Effector memory CD4-positive, alpha-beta T cell (primary cell): ENCODE measurements at places on chromosomes 16 and 17.

DNA sequence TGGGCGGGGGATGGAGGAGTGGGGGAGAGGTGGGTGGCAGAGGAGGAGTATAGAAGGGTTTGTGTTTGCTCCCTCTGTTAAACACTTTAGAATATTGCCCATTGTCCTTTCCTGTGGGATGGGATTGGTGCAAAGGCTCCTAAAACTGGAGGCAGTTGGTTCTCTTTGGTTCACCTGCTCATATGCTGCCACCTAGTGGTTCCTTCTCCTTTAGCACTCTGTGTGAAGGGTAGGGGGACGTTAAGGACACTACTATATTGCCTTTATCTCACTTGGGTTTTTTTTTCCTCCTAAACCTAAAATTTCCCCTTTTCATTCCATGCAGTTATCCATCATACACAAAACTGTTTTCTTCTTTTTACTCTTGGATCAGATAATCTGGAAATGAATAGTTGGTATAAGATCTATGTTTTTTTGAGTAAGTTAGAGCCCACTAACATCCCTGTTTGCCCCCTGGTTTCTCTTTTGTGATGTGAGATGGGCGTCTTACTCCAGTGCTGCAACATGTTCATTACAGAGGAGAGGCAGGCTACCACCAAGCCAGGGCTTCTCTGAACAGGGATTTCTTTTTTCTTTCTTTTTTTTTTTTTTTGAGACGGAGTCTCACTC lies 23.8 kb downstream of the SNX11 start:
- H3K36me3 ChIP-seq, result peaks cover 7% of the 10 kb centered on the region
- no peak overlapping the region for H3K4me3 ChIP-seq
- no peak overlapping the region for H3K27ac ChIP-seq

DNA sequence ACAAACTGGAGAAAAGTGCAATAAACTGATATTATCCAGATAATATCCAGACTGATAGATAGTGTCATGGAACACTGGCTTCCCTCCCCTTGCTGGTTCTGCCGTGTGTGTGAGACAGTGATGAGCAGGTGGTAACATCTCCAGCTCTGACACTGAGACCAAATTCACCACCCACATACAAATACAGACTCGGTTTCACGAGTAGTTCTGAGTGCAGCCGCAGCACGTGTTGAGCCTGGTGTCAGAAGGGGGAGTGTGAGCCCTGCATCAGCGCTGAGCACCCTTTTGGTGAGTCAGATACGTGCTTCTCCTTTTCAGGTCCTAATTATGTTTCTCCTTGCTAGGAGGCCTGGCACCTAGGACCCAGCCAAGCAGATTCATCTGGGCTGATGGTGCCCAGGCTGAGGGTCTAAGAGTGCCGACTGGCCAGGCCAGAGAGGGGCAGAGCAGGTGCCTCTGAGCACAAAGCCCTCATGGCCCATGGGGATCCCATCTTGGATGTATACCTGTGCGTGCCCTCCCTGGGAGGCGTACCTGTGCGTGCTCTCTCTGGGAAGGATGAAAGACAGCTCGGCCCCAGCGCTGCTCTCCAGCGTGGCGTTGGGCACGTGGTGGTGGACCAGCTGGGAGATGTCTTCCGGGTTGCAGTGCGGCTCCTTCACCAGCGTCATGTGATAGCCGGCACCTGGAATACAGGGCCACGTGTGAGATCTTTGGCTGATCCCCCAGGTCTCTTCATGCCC lies 27.3 kb upstream of the RNPS1 start:
- H3K36me3 ChIP-seq, result no peaks in the 10 kb centered on the region
- no peak for DNase-seq
- no peak overlapping the region for H3K27ac ChIP-seq
- H3K4me3 ChIP-seq, result no peak overlapping the region

DNA sequence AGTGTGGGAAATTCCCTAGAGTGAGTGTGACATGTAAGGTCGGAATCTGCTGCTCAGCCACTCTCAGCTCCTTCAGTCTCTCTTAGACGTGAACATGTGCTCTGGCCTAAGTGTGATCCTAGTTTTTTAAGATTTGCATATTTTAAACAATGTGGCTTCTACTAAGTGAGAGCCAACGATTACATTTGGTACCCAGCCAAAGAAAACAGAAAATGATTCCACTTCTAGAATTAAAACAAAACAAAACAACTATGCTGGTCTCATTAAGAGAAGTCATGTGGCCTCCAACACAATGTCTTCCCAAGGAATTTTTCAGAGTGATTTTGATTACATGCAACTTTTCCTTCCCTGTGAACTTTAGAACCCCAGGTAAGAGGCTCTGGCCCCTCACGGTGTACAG lies 10.1 kb downstream of the TMEM238L start:
- H3K4me3 ChIP-seq, result no peak overlapping the region

DNA sequence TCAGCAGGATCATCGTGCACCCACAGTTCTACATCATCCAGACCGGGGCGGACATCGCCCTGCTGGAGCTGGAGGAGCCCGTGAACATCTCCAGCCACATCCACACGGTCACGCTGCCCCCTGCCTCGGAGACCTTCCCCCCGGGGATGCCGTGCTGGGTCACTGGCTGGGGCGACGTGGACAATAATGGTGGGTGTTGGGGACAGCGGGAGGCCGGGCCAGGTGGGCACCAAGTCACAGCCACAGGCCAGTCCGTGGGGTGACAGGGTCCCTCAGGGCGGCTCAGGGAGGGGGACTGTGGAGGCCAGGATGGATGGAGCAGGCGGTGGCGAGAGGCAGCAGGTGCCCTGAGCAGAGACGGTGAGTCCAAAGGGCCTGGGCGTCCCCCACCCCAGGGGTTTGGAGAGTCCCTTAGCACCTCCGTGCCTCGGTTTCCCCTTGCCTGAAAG lies 1.0 kb downstream of the TPSD1 start:
- no peak overlapping the region for H3K4me3 ChIP-seq
- H3K4me1 ChIP-seq, result peaks cover 8% of the 10 kb centered on the region
- H3K27me3 ChIP-seq, result peaks cover 27% of the 10 kb centered on the region

GRCh38 chr16:84237994-84238750 lies 1.6 kb downstream of the KCNG4 start:
- H3K4me1 ChIP-seq, result no peaks in the 10 kb centered on the region
- H3K27me3 ChIP-seq, result peaks cover 2% of the 10 kb centered on the region
- no peaks in the 10 kb centered on the region for H3K36me3 ChIP-seq
- no peak overlapping the region for H3K4me3 ChIP-seq
- no peak overlapping the region for H3K27ac ChIP-seq

DNA sequence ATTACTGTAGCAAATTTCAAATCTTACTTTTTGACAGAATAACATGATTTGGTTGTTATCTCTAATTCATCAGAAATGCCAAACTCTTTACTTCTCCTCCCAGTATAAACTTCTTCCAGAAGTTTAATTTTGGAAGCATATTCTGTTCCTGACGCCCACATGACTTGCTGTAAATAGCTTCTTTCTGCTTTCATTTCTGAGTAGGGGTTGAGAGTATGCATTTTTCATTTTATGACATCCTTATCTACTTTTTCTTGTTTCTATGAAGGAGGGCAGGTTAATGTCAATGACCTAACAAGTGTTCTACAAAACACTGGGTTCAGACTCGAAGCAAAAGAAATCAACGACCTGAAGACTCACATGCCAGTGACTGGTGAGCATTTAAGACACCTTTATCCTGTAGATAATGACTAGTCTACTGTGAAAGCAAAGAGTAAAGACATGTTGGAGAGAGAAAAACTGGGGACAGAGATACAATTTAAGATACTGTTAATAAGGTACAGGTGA lies 36.5 kb upstream of the EFCAB3 start:
- DNase-seq, result no peak
- H3K4me3 ChIP-seq, result no peak overlapping the region
- no peaks in the 10 kb centered on the region for H3K4me1 ChIP-seq
- H3K27ac ChIP-seq, result no peak overlapping the region
- H3K27me3 ChIP-seq, result no peaks in the 10 kb centered on the region
- H3K36me3 ChIP-seq, result no peaks in the 10 kb centered on the region

GRCh38 chr17:70713694-70714093 lies 544.4 kb downstream of the KCNJ2 start:
- H3K36me3 ChIP-seq, result no peaks in the 10 kb centered on the region
- no peak overlapping the region for H3K4me3 ChIP-seq
- DNase-seq, result no peak
- H3K27me3 ChIP-seq, result no peaks in the 10 kb centered on the region
- no peak overlapping the region for H3K27ac ChIP-seq

- H3K36me3 ChIP-seq, result no peaks in the 10 kb centered on the region
- no peak for DNase-seq
- H3K27me3 ChIP-seq, result peaks cover 16% of the 10 kb centered on the region
- no peak overlapping the region for H3K4me3 ChIP-seq
Measured at GRCh38 chr16:49282690-49283375, 1.2 kb upstream of the CBLN1 start.

DNA sequence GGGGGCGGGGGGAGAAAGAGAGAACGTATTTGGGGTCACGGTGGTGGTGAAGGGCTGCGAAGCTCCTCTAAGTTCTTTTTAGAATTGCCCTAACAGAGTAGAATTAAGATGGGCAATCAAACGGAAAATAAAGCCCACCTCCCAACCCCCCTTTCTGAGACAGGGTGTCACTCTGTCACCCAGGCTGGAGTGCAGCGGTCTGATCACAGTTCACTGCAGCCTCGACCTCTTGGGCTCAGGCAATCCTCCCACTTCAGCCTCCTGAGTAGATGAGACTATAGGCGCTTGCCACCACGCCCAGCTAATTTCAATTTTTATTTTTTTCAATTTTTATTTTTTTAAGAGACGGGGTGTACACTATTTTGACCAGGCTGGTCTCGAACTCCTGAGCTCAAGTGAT lies 710 bp upstream of the CAVIN1 start:
- H3K4me3 ChIP-seq, result no peak overlapping the region
- no peak for DNase-seq
- H3K27ac ChIP-seq, result no peak overlapping the region
- H3K27me3 ChIP-seq, result peaks cover 12% of the 10 kb centered on the region
- H3K4me1 ChIP-seq, result peaks cover 17% of the 10 kb centered on the region

GRCh38 chr16:9275377-9275776 lies 183.9 kb downstream of the HAPSTR1 start:
- H3K27ac ChIP-seq, result no peak overlapping the region
- H3K4me3 ChIP-seq, result no peak overlapping the region
- no peaks in the 10 kb centered on the region for H3K27me3 ChIP-seq
- no peaks in the 10 kb centered on the region for H3K36me3 ChIP-seq

GRCh38 chr17:57694051-57694450 lies 51.0 kb downstream of the CCDC182 start:
- DNase-seq, result no peak
- H3K36me3 ChIP-seq, result no peaks in the 10 kb centered on the region
- H3K4me1 ChIP-seq, result no peaks in the 10 kb centered on the region
- H3K4me3 ChIP-seq, result no peak overlapping the region
- H3K27ac ChIP-seq, result no peak overlapping the region

DNA sequence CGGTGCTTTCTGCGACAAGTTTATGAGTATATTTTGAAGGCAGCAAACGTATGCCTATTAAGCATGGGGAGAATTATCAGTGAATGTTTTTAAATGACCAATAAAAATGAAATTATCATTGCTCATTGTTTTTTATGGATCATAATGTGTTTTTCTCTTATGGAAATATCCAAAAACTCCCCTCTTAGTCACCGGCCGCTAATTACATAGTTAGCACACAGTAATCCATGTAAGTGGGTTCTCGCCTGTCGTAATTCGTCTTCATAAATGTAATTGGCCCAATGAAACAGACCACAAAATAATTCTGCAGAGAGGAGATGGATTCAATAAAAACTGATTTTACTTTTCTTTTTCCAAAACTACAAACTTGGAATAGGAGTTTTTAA lies 69.3 kb downstream of the WSCD1 start:
- DNase-seq, result no peak
- no peaks in the 10 kb centered on the region for H3K36me3 ChIP-seq
- H3K4me1 ChIP-seq, result no peaks in the 10 kb centered on the region
- H3K4me3 ChIP-seq, result no peak overlapping the region
- no peak overlapping the region for H3K27ac ChIP-seq

GRCh38 chr17:15516150-15516549 lies 47.1 kb downstream of the TVP23C start:
- H3K4me1 ChIP-seq, result no peaks in the 10 kb centered on the region
- H3K4me3 ChIP-seq, result no peak overlapping the region
- H3K27me3 ChIP-seq, result no peaks in the 10 kb centered on the region
- DNase-seq, result no peak
- H3K27ac ChIP-seq, result no peak overlapping the region

DNA sequence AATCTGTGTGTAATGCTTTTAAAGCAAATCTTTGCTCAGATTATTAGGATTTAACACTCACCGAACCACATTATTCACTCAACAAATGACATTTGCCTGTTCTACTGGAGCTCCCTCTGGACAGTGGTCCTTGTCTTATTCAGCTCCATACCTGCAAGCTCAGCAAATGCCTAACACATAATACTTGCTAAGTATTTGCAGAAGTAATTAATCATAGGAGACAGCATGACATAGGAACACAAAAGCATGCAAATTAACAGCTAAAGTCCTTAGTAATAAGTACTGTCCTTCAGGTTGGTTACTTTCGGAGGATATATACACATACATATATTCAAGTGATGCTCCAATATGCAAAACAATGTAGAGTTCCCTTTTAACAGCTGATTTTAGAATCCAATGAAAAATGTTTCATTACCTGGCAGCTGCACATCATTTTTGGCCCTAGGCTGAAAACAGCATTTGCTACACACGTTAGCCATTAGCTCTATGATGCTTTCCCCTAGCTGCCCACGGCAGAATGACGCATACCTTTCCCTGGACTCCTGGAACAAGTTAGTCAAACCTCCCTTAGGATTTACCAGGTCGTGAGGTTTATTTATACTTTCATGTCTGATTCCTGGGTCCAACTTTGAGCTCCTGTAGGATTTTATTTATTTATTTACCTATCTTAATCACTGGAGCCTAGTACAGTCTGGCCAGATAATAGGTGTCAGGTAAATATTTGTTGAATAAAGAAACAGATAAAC lies 8.6 kb downstream of the BRD7 start:
- H3K27ac ChIP-seq, result no peak overlapping the region
- no peak for DNase-seq
- H3K36me3 ChIP-seq, result peaks cover 43% of the 10 kb centered on the region

DNA sequence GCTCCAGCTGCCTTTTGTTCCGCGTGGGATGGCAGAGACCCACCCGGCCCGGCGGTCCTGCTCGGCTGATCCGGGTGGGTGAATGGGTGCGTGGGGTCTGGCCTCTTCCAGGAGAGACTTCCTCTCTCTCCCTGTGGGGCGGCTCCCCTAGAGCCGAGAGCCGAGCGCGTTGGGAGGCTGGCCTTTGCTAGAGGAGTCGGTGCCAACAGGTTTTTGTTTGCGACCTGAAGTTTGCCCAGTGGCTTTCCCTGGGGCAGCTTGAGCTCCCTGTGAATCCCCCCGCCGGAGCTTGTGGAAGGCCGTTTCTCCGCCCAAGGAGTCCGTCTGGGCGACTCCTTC lies 970 bp downstream of the EPN2 start:
- DNase-seq, result no peak
- peaks cover 8% of the 10 kb centered on the region for H3K4me1 ChIP-seq
- H3K36me3 ChIP-seq, result no peaks in the 10 kb centered on the region
